ENCODE measurements at places on chromosomes 6 and 20.

- no peak for DNase-seq
Measured at GRCh38 chr6:34600101-34600500, 44.0 kb upstream of the SPDEF start.

DNA sequence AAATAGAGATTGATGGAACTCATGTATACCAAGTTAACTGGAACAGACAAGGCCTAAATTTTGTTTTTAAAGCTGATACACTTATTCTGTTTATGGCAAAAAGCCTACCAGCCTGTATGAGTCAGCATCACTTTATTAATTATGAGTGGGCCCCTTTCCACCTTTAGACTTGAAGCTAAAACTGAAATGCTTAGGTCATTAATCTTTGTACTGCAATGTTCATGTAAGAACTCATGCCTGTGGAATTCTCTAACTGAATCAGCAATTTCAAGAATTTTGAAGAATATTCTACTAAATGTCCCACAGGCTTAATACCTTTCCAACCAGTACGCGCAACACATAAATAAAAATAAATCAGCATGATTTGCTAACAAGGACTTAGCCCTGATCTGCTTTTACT, 140.2 kb upstream of the PHACTR1 start:
- no peak for DNase-seq

GRCh38 chr6:131003488-131004386, 59.3 kb downstream of the EPB41L2 start:
- DNase-seq, result no peak

DNA sequence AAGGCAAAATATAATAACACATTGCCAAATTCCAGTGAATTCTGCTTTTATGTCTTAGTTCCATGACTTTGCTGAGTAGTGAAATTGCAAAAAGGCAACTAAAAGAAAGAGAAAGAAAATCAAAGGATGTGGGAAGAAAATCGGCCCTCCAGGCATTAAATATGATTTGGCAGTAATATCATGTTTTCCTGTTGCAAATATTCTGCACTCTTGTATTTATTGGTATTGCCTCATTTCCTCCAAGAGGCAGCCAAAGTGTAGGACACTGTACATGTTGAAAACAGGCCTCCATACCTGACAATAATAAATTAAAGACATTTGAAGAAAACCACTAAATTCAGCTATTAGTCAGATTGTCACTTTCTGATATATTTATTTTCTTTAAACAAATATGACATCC, 460.0 kb upstream of the NOX3 start:
- DNase-seq, result no peak

GRCh38 chr20:21546355-21546754, 32.5 kb upstream of the NKX2-2 start:
- no peak for DNase-seq

DNA sequence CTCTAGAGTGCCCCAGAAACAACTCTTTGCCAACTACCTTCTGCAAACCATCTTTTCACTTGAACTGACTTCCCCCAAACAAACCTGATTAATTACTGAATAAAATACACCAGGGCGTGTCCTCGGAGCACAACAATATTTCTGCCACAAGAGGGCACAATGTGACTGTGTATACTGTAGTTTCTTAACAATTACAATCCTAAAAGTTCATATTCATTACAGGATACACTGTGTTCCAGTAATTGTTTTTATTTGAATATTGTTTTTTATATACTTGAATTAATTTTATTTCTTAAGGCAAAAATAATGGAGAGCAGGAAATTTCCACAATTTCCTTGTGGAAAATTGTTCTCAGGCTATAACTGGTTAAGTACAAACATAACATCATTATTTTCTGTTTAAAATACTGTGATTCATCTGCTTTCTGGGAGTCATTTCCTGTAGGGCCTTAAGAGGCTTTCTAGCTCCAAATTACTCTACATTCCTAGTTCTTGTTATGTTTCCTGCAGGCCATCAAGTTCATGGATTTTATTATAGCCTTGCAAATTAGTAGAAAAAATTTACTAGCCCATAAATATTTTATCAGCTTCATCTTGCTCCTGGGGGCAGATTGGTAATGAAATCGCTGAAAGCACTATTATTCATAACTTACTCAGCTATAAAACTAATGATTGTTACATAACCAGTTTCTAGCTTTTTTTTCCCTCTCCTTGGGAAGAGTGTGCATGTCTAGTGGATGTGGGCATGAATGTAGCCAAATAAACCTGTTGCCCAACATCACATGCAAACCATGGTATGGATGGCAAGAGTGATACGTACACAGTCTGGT, 51.9 kb upstream of the SLC22A16 start:
- DNase-seq, result no peak

GRCh38 chr6:168724669-168725570, 283.9 kb downstream of the SMOC2 start:
- DNase-seq, result no peak

GRCh38 chr6:161378115-161378514, 104.3 kb upstream of the AGPAT4 start:
- no peak for DNase-seq

DNA sequence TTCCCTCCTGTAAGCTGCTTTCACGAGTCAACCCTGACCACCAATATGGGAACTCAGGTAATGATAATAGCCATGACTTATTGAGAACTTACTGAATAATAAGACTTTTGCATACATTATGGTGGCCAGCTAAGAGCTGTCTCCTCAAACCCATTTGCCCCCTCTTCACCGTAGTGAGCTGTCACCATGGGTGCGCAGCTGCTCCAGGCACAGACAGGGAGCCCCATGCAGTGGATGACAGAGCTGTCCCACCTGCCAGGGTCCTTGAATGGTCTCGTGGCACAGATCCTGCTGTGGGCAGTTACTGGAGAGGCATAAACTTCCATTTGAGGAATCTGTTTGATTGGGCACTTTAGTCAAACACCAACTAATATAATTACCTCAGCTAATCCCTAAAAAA, 1.9 kb downstream of the SLC22A16 start:
- no peak for DNase-seq

DNA sequence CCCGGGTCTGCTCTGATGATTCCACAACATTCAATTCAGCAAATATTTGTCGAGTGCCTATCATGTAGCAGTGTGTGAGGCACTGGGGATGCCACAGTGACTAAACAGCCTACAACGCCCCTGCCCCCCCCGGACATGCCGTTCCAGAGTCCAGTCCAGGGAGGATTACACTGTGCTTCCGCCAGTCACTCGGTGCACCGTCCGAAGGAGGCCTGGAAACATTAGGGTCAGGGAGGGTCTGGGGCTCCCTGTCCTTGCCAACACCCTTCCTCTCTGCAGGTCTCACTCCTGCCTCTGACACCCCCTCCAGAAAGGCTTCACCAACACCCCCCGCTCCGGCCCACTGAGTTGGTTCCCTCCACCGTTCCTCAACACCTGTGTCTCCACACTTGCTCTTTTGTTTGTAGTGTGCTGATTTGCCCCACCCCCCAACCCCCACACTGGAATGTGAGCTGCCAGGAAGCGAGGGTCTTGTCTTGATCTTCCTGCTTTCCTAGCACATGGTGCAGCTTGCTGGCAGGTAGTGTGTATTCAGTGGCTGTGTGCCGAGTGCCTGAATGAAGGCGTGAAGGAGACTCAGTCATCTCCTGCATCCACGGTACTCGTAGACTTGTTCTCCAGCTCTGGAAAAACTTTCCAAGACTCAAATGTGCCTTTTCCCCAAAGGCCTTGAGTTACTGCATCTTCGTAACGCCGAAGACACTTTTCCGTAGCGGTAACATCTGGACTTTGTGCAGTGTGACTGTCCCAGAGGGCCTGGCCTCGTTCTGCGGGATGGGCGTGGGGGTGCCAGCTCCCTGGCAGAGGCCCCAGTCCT, 150.4 kb downstream of the ZDHHC14 start:
- no peak for DNase-seq

- no peak for DNase-seq
Measured at GRCh38 chr20:31962761-31963160, 5.2 kb upstream of the XKR7 start.

DNA sequence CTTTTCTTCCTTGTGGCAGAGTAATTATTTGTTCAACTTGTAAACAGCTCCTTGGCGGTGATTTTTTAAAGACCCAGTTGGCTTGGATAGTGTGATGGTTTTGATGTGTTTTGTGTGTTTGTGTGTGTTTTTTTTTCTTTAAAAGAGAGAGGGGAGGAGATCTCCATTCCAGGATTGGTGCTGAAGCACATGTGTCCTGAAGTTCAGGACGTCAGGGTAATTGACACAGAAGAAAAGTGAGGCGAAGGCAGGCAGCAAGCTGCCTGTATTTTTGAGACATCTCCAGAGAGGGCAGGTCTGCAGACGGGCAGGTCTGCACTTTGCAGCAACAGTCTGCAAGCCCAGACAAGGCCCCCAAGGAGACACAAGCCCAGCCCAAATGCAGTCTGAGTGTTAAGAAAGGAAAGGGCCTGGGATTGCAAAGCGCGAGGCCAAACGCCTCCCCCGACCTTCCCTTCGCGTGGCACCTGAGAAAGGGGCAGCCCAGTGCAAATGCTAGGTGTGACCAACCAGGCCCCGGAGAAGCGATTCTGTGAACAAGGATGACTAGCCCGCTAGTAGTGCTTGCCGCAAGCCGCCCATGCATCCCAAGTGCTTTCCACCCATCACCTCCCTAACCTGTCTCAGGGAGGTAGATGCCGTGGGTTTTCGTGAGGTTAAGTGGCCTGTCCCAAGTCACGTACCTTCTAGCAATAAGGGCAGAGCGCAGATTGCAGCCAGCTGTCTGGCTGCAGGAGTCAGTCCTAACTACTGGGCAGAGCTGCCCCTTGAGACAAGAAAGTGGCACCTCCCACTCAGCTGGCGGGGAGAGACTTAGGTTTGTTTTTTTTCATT, 230.5 kb downstream of the ZMYND8 start:
- DNase-seq, result no peak

DNA sequence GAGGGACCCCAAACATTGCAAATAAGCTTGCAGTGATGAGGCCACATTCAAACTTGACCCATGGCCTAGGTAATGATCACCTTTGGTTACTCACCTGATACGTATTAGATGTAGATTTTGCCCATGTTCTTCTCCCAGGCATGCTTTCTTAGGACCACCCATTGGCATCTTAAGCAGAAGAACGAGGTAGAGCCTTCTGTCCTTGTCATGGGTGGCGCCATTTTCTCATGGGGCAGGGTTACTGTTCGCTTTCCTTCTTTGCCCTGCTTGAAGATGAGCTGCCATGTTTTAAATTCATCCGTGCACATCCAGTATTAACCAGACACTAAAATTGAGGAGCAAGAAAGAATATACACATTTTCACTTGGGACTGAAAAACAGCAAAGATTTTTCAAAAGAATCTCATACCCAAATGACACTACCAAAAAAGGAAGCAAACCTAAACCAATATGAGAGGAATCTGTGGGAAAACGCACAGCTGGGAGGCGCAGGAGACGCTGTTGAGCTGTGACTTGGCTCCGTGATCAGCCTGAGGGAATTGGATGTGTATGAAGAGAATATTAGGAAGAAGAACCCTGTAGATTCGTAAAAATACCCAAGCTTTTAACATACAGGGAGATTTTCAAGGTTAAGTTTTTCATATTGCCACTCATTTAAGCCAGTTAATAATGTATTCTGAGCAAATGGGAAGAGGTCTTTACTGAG, 36.6 kb downstream of the GMPR start:
- DNase-seq, result no peak

DNA sequence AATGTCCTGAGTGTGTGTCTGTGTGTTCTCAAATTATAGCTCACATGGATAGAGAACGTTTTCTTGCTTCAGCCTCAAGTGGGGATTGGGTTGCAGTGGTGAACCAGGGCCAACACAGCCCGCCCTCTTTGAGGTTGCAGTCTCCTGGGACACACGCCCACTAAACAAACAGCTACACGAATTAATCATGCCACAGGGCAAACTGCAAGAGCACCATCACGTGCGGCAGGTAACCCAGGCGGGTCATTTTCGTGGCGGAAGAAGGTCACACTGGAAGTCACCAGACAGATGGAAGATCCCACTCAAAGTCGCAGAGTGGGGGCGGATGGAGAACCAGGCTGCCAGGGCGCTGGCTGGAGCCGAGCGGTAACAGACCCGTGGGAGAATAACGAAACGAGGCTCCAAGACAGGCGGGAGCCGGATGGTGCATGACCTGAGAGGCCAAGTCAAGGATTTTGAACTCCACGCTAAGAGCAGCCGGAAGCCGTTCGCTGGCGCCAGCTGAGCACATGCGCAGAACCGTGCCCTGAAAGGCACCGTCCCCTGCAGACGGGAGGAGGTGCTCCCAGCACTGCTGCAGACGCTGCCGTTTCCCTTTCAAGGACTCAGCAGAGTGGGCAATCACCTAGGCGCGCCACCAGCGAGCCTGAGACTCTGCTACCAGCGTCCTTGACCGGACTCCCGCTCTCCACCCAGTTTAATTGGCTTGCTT, 10.7 kb downstream of the DLL1 start:
- peak; percentile 80 for DNase-seq

- no peak for DNase-seq
Measured at GRCh38 chr20:43895235-43895634, 19.4 kb upstream of the TOX2 start.

- no peak for DNase-seq
Measured at GRCh38 chr20:34410336-34410735, 47.3 kb downstream of the ITCH start.

DNA sequence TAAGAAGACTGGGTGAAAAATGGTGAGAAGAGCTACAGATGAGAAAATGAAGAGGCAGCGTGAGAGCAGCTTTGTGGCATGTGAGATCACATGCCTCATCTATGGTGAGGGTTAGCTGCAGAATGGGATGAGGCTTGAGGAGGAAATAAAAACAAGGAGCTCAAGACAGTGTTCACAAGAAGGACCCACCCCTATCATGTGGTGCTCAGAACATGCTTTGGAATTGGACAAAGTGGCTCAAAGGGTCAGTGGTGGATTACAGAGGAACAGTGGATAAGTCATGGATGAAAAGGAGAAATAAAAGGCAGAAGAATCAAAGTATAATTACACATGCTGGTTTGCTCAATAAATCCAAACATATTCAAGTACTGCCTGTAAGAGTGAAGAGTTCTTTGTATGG, 126.9 kb upstream of the UST start:
- DNase-seq, result no peak

DNA sequence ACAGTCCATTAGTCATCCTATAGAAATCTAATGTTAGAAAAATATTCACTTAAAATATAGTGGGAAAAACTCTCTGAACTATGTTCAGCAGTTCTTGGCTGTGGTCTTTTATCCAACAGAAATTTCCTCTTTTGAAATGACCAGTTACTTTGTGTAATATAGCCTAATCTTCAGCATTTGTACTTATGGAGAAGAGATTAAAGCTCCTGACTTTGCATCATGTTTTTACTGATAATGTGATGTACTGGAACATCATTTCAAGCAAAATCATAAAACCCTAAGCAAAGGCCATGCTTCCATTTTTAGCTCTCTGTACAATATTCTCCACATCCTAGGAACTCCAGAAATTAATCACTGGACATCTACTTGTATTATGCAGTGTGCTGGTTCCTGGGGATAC, 430.8 kb upstream of the RUNX2 start:
- no peak for DNase-seq

- DNase-seq, result no peak
Measured at GRCh38 chr20:35515949-35516645, 13.4 kb downstream of the C20orf173 start.

- no peak for DNase-seq
Measured at GRCh38 chr20:61407561-61407960, 155.5 kb downstream of the CDH4 start.
